ENCODE measurements at places on chromosomes 1 and 21.

DNA sequence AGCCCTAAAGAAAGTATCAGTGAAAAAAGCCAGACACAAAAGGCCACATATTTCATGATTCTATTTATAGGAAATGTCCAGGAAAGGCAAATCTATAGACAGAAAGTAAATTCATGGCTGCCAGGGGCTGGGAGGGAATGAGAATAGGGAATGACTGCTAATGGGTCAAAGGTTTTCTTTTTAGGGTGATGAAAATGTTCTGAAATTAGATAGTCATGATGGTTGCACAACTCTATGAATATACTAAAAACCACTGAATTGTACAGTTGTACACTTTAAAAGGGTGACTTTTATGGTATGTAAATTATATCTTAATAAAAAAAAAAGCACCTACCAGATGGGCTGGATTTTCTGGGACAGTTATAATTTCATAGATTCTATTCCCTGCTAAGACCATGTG is 114.8 kb downstream of the CNIH3 start:
- DNase-seq, result no peak

DNA sequence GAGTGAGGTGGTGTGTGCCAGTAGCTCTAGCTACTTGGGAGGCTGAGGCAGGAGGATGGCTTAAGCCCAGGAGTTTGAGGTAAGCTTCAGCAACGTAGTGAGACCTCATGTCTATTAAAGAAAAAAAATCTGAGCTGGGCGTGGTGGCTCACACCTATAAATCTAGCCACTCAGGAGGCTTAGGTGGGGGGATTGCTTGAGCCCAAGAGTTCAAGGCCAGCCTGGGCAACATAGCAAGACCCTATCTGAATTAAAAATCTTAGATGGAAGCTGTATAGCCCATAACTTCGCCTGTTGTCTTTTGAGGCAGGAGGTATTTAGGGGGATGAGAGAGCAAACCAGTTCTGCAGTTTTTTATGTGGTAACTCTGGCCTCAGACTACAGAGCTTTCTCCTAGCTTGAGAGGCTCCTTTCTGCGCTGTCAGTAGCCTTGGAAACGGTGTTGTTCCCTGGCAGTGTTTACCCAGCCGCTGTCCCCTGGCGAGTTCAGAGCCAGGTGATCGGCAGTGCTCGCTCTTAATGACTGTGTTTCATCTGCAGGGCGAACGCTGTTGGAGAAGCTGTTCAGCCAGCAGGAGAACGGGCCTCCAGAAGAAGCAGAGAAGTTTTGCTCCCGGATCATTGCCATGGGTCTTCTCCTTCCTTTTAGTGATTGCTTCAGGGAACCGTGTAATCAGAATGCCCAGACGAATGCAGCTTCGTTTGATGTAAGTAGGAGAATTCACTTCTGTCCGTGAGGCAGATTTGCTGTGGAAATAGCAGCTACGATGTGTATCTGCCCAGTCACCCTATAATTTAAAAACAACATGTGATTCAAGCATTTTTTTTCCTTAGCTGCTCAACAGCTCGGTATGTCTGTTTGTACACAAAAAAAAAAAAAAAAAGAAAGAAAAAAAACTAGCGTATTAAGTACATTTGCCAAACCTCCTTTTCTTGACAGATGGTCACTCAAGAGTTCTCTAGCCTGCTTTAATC is 31.2 kb downstream of the FMN2 start:
- DNase-seq, result no peak

GRCh38 chr21:39611551-39612190 is 1.1 kb upstream of the B3GALT5 start:
- no peak for DNase-seq

DNA sequence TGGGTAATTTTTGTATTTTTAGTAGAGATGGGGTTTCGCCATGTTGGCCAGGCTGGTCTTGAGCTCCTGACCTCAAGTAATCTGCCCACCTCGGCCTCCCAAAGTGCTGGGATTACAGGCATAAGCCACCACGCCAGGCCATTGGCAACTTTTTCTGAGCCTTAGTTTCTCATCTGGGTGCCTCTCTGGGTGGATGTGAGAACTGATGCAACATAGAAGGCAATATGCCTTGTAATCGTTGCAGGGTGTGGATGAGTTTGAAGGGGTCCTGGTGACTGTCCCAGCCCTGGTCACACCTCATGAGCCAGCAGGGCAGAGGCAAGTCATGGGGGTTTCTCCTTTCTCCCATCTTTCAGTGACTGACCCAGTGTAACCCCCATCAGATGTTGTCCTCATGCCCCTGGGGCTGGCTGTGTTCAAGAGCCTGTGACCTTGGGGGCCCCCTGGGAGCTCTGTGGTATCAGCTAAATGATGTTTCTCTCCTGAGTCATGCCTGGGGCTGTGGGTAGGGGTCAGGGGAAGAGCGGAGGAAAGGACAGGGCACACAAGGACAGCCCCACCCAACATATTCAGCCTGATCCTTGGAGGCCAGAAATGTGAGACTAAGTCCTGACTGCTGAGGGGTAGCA is 3.6 kb downstream of the COL9A2 start:
- DNase-seq, result no peak

DNA sequence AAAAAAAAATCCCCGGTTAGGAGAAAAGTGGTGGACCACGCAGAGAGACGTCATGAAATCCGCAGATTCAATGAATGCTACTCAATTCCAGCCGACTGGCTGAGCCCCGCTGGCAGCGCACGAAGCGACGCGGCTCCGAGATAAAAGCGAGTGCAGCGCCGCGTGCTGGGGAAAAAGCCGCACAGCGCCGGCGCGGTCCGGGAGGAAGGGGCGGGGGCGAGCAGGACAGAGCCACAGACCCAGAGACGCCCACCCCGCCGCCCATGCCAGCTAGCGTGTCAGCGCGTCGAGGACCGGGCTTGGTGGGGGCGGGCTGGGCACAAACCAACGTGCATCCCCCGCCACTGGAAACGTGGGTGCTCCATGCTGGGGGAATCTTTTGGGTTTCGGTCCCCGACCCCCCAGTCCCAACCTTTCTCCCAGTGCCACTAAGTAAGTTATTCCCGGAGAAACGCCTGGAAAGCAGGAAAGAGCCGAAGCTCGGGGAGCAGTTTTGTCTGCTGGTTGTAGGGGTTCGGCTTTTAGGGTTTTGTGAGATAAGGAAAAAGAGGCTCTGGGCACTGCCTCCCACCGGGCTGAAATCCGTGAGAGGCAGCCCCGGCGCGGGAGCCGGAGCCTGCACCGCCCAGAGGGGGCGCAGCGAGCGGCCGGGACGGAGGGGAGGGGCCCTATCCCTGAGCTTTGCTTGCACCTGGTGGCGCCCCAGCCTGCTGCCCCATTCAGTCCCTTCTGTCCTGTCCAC is at the start of gene KCNJ6:
TSS of gene KCNJ6 (minus strand) at position 148 of the 742 bp plus-strand sequence. CDS start 75,775 bp downstream, outside the sequence.
- DNase-seq, result no peak

DNA sequence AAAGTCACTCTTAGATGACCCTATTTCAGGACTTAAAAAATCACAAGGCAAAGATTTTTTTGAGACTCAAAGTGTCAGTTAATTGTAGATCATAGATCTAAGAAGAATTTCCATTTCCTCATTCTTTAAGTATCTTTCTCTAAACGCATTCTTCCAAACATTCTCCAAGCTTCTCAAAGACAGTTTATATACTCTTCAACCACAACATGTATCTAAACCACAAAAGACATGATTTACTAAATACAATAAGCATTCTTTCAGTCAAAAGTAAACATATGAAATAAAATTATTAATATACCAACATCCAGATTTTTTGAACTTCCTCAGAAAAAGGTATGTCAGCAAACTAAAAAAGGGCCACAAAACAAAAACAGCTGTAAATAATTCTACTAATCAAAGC is 24.4 kb downstream of the RC3H1 start:
- DNase-seq, result no peak

DNA sequence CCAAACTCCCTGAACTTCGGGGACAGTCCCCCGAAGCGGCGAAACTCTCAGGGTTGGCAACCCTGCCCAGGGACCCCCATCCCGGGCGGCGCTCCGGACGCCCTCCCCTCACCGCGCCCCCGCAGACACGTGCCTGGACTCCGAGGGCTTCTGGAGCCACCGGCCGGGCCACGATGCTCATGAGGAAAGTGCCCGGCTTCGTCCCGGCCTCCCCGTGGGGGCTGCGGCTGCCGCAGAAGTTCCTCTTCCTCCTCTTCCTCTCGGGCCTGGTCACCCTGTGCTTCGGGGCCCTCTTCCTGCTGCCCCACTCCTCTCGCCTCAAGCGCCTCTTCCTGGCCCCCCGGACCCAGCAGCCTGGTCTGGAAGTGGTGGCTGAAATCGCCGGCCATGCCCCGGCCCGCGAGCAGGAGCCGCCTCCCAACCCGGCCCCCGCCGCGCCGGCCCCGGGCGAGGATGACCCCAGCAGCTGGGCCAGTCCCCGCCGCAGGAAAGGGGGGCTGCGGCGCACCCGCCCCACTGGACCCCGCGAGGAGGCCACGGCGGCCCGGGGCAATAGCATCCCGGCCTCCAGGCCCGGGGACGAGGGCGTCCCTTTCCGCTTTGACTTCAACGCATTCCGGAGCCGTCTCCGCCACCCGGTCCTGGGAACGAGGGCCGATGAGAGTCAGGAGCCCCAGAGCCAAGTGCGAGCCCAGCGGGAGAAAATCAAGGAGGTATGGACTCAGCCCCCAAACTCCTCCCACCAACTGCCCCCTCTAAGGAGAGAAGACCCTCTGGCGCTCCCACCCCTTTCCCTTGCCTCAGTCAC is 1.2 kb downstream of the MAN1C1 start:
- DNase-seq, result no peak

GRCh38 chr1:245353411-245353810 is 198.6 kb downstream of the KIF26B start:
- DNase-seq, result no peak

- no peak for DNase-seq
These were observed 8.3 kb upstream of the COL16A1 start for GRCh38 chr1:31712068-31712467.
